ENCODE measurements at places on chromosomes 16 and 17.

GRCh38 chr17:31594416-31594815, 202.9 kb downstream of the RAB11FIP4 start:
- DNase-seq, result no peak

GRCh38 chr17:40541060-40541872, 24.0 kb downstream of the CCR7 start:
- no peak for DNase-seq

DNA sequence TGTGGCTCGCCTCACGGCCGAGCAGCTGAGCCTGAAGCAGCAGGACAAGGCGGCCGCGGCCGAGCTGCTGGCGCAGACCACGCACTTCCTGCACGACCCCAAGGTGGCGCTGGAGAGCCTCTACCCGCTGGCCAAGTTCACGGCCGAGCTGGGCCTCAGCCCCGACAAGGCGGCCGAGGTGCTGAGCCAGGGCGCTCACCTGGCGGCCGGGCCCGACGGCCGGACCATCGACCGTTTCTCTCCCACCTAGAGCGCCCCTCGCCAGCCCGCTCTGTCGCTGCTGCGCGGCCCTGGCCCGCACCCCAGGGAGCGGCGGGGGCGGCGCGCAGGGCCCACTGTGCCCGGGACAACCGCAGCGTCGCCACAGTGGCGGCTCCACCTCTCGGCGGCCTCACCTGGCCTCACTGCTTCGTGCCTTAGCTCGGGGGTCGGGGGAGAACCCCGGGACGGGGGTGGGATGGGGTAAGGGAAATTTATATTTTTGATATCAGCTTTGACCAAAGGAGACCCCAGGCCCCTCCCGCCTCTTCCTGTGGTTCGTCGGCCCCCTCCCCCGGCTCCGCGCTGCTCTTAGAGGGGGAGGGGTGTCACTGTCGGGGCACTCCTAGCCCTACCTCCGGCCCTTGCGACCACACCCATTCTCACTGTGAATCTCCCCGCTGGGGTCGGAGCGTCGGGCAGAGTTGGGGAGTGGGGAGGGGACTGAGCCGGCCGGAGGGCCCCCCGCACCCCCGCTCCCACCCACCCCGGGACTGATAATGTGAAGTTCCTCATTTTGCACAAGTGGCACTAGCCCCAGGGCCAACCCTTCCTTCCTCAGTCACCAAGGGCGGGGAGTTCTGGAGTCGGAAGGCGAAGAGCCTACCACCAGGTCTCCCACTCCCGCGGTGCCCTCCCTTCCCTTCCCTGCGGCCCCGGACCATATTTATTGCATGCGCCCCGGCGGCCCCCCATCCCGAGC, 4.0 kb downstream of the HIC1 start:
- DNase-seq, result peak; percentile 52

DNA sequence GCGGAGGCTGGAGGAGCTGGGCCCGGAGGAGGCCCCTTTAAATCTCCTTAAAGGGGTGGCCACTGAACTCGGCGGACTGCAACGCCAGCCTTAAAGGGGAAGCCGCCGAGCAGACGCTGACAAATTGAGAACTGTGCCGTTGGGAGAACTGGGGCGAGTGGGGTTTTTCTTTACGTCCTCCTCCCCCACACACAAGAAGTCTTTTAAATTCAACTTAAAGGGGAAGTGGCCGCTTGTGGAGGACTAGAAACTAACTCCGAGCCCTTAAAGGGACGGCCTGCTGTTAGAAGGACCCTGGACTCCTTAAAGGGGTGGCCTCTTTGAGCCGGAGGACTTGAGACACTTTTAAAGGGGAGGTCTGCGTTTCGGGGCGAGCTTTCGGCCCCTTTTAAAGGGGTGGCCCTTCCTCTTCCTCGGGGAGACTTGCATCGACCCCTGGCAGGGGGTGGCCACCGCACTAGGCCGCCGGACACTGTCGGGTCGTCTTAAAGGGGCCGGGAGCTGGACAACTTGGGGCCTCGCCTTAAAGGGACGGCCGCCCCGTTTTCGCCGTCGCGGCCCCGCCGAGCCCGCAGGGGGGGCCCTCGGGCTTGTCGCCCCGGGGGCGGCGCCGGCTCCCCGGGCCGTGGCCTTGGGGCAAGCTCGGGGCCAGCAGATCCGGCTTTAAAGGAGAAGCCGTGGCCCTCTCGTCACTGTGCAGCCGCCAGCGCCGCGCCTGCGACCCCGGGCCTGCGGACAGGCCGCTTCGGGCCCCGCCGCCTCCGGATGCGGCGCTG, 688 bp downstream of the FBRS start:
- DNase-seq, result peak; percentile 84

DNA sequence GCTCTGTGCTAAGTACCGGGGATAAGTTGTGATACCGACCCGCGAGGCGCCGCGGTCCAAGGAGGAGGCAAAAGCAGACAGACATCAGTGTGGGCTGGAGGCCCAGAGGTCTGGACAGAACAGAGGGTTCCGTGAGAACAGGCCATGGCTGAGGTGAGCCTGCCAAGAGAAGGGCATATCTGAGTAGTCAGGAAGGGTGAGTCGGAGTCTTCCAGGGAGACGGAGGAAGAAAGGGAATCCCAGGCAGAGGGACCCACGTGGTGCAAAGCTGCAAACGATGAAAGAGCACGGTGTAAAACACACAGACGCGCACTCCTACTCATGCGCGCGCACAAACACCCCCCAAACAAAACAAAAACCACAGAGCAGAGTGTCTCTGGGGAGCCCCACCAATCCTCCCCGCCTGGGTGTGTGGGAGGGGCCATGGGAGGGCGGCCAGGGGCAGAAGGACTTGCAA, 18.1 kb downstream of the RHBDL3 start:
- DNase-seq, result no peak

- DNase-seq, result no peak
Observed at GRCh38 chr17:61536422-61536955, 54.5 kb downstream of the NACA2 start.

GRCh38 chr17:38611070-38611786, 5.5 kb upstream of the SRCIN1 start:
- DNase-seq, result no peak

DNA sequence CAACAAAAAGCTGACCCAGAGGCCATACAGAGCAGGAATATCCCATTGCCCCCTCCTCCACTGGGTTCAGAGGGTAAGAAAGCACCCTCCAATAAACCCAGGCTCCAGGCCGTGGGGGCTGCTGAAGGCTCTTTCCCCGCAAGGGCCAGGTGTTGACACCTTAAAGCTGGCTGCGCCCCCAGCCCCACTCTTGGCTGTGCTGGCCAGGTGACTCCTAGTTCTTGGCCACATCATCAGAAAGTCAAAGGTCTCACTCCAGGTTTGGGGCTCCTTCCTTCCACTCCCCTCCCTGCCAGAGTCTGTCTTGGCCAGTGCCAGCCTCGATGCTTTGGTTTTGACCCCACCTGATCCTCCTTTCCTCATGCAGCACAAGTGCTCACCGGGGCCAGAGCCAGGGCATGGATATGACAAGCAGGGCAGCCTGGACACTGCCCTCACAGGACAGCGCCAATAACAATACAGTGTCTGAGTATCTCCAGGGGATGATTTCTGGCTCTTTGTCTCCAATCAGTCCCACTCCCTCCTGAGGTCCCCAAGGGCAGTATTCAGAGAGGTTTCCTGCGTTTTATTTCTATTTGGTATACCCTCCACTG, 8.2 kb downstream of the SLC46A1 start:
- no peak for DNase-seq

GRCh38 chr17:76053246-76054111, 18.8 kb downstream of the SRP68 start:
- peak; percentile 68 for DNase-seq

DNA sequence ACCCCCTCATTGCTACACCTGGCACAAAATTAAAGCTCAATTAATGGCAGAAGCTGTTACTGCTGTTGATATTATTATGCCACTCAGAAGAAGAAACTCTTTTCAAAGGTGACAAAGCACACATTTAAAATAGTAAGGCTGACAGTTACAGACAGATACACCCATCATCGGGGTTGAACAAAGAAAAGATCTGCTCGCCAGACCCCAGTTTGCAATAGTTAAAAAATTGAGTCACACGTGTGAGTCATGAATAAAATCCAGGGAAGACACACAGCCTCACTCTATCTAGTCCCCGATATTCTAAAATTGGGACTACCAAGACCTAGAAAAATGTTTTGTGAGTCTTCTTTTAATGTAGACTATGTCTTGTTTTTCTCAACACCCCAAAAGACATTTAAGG, 330.0 kb upstream of the SOX9 start:
- DNase-seq, result no peak

- DNase-seq, result no peak
Observed at GRCh38 chr17:14693382-14693781, 392.5 kb downstream of the HS3ST3B1 start.

DNA sequence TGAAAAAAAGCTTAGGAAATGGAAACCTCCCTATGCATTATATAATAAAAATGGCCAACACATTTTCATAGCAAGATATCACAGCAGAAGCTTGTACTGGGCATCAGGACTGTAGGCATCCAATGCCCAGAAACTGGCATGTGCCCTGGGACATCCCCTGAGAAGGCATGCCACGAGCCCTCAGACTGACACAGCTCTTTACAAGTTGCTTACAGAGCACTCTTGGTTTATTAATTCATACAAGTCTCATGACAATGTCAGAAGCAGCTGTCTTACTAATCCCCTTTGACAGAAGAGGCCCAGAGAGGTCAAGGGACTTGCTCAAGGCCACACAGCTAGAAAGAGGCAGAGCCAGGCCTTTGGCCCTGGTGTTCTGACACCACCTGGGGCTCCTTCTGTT, 5.6 kb upstream of the CCL2 start:
- no peak for DNase-seq

GRCh38 chr16:70702624-70703023, 16.8 kb upstream of the MTSS2 start:
- DNase-seq, result no peak

- DNase-seq, result no peak
Observed at GRCh38 chr17:70271200-70271599, 101.9 kb downstream of the KCNJ2 start.

DNA sequence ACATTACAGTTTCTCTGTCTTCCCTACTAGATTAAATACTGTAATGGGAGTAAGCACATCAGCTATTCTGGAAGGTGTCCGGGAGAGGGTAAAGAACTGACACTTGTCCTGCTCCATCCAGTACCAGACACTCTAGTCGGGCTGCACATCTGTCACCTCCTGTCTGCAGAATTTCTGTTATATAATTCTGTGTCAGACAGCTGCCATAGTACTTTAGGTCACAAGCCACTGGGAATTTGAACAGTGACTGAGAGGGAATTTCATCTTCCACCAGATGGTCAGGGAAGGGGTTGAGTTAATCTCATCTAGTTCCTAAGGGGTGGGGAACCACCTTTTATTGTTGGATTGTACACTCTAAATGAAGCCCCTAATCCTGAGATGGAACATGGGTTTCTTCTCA, 58.6 kb upstream of the NUDT7 start:
- DNase-seq, result no peak

Data from thyroid gland (tissue), 4 donors.